DMS153 (cell line): ENCODE measurements at places on chromosomes 7 and 10.

GRCh38 chr10:7697426-7697825 is 5.7 kb upstream of the ITIH2 start:
- no peak for DNase-seq

DNA sequence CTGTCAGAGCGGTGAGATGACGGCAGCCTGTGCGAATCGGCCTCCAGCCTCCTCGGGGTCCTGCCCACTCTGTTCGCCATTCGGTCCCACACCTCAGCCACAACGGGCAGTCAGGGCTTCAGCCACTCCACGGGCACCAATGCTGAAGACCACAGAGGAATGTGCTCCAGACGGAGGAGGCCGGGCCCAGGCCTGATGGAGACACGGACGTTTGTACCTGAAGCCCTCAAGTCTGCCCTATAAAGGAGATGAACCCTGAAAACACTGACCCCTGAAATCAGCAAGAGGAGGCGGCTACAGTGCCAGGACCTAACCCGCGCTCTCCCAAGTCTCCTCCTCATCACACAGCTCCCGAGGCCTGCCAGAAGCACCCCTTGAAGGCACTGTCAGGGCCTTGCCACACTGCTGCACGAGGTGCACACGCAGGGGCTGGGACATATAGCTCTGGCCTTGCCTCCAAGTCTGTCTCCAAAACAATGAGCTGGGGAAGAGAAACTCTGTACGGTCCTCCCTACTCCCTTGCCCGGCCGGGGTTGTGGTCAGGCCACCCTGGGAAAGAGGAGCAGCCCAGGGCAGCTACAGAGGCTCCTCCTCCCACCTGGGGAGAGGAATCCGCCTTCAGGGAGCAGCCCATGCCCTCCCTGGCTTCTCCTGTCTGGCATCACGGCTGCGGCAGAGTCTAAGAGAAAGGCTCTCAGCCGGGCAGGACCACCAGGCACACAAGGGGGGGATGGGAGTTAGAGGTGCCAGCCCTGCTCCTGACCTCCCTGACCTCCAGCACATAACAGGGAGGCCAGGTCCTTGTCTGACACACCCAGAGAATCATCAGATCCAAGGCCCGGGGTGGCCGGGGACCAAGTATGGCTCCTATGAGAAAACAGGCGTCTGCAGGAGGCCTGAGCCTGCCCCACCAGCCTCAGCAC is 310.1 kb downstream of the PTPRN2 start:
- DNase-seq, result no peak

- no peak for DNase-seq
Measured at GRCh38 chr7:82527851-82528250, 84.3 kb upstream of the CACNA2D1 start.

DNA sequence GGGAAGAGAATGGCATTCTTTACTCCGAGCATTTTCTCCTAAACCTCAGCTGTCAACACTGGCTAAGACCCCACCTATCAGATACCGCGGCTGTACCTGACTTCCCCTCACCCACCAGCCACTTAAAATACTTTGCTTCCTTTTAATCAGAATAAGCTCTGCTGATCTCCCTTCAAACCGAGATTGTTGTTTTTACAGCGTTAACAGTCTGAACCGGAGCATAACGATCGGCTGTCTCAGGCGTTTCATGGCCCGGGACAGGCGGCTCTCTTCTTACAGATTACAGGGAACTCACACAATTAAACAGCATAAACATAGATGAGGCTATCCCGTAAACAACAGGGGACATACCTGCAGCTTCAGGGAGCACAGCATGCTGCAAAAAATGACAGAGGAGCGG is 174.3 kb upstream of the RNF32 start:
- DNase-seq, result no peak

- no peak for DNase-seq
Measured at GRCh38 chr10:72542396-72542815, 83.5 kb downstream of the MICU1 start.

GRCh38 chr7:88452646-88453045 is 146.0 kb upstream of the STEAP4 start:
- DNase-seq, result no peak

DNA sequence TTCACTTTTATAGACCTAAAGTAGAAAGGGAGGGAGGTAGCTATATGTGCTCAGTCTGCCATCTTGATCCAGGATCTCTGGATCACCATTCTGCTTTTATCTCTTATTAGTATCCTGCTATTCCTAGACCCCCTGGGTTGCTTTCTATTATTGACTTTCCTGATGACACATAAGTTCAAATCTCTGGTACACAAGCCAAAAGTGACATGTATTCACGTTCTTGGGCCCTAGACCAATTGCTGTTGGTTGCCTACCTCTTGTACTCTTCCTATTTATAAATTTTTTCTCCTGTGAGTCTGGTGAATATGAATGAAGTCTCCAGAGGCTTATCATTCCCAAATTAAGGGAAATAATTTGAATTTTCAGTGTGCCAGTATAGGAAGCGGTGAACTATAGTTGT is 56.9 kb downstream of the DNMBP start:
- DNase-seq, result no peak

DNA sequence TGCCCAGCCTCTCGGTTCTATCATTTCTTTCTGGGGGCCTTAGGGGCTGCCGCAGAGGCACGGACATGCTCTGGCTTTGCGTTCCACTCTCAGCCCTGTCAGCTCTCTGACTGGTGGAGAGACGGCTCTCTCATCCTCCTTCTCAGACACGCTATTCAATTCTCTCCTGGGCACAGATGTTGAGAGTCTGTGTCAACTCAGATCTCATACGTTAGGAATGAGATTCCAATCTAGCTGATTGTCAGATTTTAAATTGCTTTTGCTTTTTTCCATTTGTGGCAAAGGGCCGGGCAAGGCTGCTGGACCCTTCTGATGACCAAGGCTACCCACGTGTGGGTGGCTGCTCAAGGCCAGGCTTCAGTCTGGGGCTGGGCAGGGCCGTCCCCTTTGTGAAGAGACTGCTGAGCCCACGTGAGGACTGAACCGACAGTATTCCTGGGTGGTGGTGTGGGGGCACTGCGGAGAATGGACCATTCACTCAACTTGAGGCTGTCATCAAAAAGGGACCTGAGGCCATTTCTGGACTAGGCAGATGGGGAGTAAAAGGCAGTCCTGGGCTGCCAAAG is 71.5 kb downstream of the CLEC2L start:
- no peak for DNase-seq

DNA sequence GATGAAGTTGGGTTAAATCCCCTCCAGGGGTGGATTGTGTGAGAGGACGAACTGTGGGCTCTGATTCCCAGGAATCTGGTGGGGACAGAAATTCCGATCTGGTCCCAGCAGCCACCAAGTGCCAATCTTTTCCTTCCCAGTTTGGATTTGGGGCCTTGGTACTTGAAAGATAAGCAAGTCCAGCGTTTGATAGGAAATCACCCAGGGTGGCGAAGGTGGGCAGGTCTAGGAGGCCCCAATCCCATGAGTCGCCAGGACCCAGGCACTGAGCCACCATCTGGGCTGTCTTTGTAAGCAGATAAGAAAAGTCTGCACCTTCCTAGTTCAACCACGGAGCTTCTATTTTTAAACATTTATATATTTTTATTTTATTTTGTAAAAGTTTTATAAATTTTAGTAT is 122.6 kb upstream of the LSM8 start:
- DNase-seq, result no peak

- no peak for DNase-seq
Measured at GRCh38 chr10:48333856-48334255, 27.4 kb downstream of the MAPK8 start.

GRCh38 chr7:127884066-127884559 is 147.1 kb downstream of the LRRC4 start:
- DNase-seq, result no peak

DNA sequence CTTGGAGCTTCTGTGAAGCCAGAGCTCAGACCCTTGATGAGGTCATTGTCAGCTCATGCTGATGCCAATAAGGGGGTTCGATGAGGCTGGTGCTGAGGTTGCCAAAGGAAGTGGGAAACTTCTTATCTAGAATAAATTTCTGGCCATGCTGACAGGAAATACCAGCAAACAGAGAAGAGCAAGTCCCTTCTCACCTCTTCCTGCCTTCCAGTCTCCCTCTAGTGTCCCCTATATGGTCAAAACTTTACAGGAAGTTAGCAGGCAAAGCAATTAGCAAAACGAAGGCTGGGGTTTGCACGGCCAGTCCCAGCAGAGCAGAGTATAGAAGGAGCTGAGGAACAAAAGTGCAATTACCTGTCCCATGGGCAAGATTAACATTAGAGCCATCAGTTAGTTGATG is 15.1 kb upstream of the NEUROG3 start:
- no peak for DNase-seq

DNA sequence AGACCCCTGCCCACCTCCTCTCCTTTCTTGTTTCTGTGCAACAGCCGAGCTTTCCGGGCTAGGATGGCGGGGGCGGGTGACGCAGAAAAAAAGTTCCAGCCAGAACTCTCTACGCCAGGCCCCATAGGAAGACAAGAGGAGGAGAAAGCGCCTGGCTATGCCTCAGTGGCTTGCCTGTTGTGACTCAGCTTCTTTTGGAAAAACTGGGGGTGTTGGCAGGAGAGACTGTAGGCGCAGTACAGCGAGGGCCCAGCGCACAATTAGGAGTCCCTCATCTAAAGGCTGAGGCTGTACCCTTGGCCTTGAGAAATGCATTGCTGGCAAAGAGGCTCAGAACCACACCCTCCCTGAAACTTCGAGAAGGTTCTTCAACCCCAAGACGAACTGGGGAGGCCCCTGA is 28.0 kb upstream of the KPNA7 start:
- DNase-seq, result no peak

GRCh38 chr7:155009570-155010157 is 6.7 kb upstream of the PAXIP1 start:
- DNase-seq, result no peak

- DNase-seq, result no peak
Measured at GRCh38 chr10:60942788-60943315, 1.1 kb downstream of the RHOBTB1 start.

DNA sequence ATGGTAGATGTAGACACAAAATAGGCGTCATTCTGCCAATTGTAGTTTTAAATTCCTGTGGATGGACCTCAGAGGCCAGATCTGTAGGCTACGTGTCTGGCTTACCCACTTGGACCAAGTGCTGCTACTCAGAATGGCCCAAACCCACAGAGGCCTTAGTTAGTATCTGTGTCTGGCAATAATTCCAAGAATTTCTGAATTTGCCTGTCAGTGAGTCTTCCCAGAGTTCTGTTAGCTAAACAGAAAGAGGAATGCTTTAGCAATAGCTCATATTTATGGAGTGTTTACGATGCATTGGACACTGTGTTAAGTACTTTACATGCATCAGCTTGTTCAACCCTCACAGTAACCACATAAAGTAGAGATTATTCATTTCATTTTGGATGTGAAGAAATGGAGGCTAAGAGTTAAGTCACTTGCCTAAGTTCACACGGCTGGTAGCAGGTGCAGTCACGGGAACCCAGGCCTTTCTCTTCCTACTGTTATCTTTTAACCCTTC is 231.8 kb downstream of the PTEN start:
- DNase-seq, result no peak

DNA sequence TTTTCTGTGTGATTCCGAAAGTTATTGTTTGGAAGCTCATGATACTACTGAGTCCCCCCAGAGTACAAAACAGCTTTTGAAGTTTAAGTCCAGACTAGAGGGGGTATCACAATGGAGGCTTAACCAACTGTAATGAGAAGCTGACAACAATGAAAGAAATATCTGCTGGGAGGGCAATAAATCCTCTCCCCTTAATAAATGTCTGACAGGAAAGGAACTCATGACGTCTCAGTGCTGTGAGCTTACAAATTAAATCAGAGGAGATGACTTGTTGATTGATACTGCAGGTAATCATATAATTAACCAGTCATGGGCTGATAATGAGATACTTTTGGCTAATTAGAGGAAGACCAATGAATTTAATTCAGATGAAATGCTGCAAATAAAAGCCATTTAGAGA is 102.6 kb upstream of the WDR11 start:
- no peak for DNase-seq

DNA sequence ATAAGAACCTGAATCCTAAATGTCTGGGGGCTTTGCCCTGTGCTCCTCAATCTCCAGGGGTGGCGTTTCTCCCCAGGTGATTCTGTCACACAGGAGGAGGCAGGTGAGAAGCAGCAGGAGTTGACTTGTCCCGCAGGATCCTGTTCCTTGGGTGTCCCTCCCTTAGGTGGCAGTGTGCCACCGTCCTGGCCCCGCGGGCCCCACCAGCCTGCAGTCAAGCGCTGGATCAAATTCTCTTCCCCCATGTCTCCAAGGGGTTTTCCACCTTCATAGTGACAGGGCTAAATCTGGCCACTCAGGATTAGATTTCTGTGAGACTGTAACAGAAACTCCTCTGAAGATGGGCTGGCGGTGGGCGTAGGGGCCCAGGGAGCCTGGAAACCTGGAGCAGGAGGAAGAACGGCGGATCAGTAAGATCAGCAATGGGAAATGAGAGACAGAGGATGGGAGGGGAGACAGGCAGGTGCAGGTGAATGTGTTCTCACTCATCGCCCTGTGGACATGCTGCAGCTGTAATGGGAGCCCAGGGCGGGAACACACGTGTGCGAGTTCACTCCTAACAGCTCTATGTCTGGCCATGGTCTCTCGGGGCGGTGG is 329.2 kb upstream of the COBL start:
- DNase-seq, result no peak

DNA sequence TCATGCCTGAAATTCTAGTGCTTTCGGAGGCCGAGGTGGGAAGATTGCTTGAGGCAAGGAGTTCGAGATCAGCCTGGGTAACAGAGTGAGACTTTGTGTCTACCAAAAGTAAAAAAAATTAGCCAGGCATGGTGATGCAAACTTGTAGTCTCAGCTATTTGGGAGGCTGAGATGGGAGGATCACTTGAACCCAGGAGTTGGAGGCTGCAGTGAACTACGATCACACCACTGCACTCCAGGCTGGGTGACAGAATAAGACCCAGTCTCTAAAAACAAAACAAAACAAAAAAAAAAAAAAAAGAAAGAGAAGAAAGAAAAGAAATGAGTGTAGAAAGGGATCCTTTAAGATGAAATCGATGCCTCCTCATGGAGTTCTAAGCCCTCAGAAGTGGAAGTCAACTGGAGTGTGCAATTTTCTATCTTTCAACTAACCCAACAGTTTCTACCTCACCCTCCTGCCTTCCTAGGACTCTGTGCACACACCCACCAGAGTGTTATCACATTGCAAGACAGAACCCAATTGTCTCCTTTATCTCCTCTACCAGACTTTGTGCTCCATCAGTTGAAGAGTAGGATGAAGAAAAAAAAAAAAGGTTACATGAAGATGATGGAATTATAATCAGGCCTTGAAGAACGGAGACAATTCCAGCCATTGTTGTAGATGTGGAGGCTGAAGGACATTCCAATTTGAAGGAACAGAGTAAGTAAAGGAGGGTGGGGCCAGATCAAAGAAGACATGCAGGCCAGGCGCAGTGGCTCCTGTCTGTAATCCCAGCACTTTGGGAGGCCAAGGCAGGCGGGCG is 26.9 kb downstream of the NYAP1 start:
- no peak for DNase-seq

GRCh38 chr7:122746948-122747347 is 44.2 kb upstream of the RNF148 start:
- peak; percentile 7 for DNase-seq

- DNase-seq, result no peak
Measured at GRCh38 chr7:131015657-131015958, 281.6 kb upstream of the KLF14 start.

DNA sequence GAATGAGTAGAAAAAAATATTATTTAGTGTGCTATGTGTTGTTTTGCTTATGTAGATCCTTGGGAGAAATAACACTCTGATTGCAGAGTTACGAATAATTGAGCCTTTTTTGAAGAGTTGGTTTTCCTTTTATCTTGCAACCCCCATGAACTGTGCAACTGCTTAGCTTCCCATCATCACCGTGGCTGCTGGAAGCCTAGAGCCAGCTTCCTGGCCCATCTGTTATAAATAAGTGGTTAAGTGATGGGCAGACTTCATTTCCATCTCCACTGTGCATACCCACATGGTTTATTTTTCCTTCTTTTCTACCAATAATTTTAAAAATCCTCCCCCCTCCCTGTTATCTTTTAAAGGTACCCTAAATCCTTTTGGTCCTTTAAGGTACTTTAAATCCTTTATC is 554.9 kb upstream of the GALNT17 start:
- no peak for DNase-seq
